ENCODE measurements at places on chromosomes 1 and 21.
A peak's percentile ranks its signal among the peaks of the same experiment; 100 is the strongest.

GRCh38 chr1:48841461-48841860 is 64.8 kb upstream of the BEND5 start:
- no peak for DNase-seq

DNA sequence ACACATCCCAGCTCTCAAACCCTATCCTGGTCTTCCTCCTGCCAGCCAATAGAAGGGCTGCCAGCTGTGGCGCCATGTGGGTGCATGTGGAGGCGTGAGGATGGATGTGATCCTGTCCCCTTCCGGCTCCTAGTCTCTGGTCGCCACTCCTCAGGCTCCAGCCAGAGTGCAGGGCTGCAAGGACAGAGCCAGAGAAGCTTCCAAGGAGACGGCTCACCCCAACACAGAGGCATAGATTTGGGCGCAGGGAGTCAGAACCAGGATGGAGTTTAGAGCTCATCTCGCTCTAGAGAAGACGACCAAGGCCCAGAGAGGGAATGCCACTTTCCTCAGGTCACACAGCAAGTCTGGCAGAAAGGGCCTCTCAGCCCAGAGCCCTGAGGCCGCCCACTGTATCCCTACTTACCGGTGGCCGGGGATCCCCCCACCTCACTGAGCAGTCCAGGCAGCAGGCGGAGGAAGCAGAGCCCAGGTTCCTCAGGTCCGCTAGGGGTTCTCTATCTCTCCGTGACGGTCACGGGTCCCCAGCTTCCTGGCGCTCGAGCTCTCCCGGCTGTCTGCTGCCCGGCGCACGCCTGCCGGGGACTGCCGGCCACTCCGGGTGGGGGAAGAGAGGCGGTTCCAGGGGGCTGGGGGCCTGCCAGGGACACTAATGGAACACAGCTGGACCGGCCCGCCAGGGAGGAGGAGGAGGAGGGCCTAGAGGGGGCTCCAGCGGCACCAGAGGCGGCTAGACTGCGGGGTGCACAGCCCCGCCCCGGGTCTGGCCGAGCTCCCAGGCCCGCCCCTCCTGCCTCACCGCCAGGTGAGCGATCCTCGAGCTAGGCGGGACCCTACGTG is at the start of gene COL16A1:
Gene COL16A1 (minus strand): TSS at position 587 of the 840 bp plus-strand sequence. CDS start 1,824 bp downstream, outside the sequence.
- DNase-seq = peak; percentile 47

GRCh38 chr1:226402739-226403165 is 5.1 kb downstream of the PARP1 start:
- no peak for DNase-seq

DNA sequence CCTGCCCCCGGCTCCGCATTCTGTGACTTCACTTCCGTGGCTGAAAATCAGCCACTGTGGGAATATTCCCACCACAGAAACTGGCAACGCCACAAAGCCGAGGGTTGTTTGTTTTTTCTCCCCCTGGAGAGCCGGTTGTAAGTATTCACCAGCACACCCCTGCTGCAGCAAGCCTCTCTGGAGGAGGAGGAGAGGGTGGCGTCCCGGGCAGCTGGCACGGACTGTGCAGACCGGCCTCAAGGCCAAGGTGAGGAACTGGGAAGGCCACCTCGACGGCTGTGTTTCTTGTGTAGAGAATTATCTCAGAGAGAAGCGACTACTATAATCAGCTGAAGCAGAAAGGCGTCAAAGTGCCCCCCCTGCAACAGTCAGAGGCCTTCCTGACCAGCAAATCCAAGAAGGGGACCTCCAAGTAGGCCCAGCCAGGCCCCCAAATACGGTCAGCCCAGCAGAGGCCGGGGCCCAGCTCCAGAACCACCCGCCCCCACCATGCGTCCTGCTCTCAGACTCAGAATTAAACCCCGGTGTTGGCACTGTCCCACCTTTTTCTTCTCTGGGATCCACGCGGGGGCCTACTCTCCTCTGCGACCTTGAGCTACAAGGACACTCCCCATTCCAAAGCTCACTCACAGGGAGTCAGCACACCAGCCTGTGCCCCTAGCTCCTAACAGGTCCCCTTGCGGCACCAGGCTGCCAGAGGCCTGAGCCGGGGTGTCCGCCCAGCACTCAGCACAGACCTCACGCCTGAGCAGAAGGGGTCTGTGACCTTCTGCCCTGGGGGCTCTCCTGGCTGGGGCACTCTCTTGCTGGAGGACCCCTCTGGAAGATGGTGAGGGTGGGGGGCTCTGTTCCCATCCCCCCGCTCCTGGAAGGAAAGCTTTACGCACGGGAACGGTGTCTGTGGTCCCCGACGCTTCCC is 1.2 kb upstream of the SMIM1 start:
- peak; percentile 59 for DNase-seq

GRCh38 chr1:16246961-16247360 is 10.0 kb upstream of the CPLANE2 start:
- no peak for DNase-seq

DNA sequence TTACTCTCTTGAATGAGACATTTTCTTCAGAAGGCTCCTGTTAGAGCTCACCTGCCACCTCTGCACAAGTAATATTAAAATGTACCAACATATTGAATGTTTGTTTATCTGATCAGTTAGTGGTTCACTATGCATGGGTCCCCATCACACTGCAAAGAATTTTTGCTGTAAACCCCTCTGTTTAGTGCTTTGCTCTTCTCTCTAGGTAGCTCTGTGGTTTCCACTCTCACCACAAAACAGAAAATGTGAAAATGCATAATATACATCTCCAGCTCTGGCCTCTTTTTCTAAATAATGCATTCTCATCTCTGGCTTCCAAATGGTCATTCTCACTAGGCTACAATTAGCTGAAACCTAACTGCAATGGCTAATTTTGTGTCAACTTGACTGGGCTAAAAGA is 176.7 kb downstream of the TRIM33 start:
- DNase-seq = no peak

DNA sequence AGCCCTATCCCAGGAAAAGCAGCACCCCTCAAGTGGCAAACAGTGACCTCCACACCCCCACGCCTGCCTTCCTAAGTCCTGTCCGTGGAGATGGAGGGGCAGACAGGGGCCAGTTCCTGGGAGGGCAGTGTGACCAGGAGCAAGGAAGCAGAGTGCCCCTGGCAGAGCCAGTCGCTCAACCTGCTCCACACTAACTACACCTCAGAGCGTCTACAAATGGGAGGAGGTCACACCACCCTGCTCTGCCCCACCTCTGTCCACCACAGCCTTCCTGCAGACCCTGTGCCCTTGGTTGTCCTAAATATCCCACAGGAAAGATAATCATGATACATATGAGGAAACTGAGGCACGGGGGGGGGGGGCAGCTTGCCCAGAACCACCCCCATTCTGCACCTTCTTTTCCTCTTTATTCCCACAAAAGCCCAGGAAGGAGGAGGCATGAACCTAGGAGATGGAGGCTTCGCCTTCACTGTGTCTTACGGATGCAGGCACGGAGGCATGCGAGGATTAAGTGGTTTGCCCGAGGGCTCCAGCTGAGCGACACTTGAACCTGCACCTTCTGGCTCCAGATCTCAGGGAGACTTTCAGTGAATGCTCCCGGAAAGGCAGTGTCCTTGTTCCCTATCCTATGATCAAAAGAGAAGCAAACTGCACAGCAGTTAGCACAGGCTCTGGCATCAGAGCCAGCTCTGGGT is 42.7 kb upstream of the SELENON start:
- DNase-seq = no peak

DNA sequence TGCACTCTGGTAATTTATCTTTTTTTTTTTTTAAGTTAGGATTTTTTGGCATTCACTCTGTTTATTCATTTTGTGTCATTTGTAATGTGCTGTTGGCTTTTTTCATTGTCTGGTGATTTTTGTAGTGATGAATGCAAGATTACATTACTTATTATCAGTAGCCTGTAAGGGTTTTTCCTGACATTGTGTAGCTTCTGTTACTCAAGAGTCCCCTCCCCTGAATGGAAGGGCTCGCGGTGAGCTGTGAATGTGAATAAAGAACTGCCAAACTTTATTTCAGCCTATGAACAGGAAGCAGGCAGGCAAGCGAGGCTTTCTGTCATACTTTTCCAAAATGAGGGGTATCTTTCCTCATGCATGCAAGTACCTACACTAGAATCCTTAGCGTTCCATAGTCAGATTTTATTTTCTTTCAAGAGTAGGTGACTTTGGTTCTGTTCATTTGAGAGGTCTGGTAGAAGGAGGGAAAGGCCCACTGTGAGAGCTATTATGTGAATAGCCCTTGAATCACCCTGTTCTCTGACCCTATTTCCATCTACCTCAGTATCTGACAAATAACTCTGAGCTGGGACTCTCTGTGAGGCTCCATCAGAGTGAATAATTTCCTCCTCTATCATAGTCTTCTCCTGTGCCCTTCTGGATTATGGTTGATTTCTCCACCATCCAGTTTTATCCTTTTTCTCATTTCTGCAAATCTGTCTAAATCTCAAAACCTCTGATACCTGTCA is 114.0 kb downstream of the CD247 start:
- no peak for DNase-seq

- DNase-seq = no peak
Measured at GRCh38 chr1:68197461-68197860, 34.9 kb downstream of the WLS start.

- DNase-seq = no peak
Measured at GRCh38 chr1:112470966-112471365, 37.8 kb upstream of the WNT2B start.

GRCh38 chr1:73674945-73675561 is 522.9 kb downstream of the LRRIQ3 start:
- DNase-seq = no peak

GRCh38 chr1:16088996-16089395 is 15.5 kb upstream of the FAM131C start:
- no peak for DNase-seq
